EH (cell line): ENCODE measurements at places on chromosomes 13 and 19.
A peak's percentile ranks its signal among the peaks of the same experiment; 100 is the strongest.

GRCh38 chr19:10553087-10553667 lies 9.5 kb downstream of the ATG4D start:
- DNase-seq, result no peak

GRCh38 chr13:95676105-95676761 lies 706 bp upstream of the DNAJC3 start:
- peak; percentile 48 for DNase-seq

DNA sequence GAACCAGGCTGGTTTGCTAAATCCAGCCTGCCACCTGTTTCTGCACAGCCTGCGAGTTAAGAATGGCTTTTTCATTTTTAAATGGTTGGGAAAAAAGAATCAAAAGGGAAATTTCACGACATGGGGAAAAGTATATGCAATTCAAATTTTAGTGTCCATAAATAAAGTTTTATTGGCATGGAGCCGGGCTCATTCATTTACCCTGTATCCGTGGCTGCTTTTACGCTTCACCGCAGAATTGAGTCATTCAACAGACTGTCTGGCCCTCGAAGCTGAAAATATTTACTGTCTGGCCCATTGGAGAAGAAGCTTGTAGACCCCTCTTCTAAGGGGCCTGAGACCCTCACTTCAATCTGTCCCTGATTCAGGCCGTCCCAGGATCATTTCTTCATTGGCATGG lies 26.1 kb downstream of the IER2 start:
- peak; percentile 32 for DNase-seq

DNA sequence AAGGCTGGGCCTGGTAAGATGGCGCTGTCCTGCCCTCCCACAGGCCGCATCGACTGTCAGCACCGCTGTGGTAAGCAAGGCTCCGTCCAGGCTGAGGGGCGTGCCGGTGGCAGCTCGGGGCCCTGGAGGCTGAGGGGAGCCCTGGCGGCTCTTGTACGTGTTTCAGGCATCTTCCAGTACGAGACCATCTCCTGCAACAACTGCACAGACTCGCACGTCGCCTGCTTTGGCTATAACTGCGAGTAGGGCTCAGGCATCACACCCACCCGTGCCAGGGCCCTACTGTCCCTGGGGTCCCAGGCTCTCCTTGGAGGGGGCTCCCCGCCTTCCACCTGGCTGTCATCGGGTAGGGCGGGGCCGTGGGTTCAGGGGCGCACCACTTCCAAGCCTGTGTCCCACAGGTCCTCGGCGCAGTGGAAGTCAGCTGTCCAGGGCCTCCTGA lies 1.2 kb downstream of the IZUMO4 start:
- no peak for DNase-seq

DNA sequence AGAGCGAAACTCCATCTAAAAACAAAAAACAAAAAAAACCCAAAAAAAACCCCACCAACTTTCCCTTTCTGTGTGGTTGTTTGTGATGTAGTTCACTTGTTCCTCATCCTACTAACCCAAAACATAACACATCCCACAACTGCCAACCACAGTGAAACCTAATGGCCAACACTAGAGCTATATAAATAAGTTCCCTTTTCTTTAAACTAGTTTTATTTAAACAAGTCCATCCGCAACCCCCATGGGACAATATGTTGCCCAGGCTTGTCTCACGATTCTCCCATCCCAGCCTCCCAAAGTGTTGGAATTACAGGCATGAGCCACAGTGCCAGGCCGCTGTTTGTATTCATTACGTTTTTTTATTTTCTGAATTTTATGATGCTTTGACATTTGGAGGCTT lies 71.2 kb upstream of the ADGRE5 start:
- no peak for DNase-seq

DNA sequence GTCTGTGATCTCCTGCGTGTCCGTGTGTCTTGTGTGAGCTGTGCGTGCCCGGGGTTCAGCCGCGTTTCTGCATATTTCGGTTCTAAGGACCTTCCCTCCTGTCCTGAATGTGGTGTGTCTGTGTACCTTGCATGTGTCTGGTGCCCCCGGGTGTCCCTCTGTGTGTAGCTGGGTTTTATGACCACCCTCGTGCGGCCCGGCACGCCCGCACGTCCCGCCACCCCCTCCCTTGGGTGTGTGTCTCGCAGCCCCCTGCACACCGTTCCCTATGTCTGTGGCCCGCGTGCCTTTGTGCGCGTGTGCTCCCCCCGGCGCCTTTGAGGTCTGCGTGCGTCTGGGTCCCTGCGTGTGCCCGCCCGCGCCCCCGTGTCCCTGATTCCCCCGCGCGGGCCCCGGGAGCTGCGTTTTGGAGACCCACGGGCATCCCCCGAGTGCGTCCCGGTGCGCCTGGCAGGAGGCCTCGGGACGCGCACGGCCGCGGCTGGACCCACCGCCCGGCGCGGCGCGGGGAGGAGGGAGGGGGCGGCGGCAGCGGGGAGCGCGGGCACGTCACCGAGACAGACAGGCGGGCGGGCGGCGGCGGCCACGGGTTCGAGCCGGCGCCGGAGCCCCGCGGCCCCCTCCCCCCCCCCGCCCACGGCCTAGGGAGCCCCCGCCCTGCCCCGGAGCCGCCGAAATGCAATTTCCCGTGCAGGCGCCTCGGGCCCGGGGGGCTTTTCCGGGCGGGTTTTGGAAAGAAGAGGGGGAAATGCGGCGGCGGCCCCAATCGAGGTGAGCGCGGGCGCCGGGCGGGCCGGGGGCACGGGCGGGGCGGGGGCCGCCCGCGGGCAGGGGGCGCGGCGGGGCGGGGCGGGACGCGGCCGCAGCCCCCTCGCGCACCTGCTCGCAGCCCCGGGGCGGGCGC lies 12.0 kb upstream of the NANOS3 start:
- no peak for DNase-seq

DNA sequence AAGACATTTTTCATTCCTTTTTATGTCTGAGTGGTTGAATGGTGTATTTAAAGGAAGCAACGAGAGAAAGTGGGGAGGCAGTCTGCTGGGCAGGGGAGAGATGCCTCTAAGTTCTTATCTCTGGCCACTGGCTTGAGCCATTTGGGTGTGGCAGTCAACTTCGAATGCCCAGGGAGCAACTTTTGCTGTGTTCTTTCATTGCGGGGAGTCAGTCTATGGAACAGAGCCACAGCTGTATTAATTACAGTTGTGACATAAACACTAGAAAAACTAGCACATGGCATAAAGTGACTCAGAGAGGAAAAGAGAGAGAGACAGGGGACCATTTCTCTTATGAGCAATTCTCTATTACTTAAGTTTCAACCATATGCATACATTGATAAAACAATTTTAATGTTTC lies 40.4 kb upstream of the PDCD5 start:
- DNase-seq, result no peak

- no peak for DNase-seq
These were observed 99.0 kb upstream of the ZNF536 start for GRCh38 chr19:30273184-30273583.
